ENCODE measurements at places on chromosomes 2 and 18.

- DNase-seq = no peak
Measured at GRCh38 chr18:10798727-10799550, 273.1 kb downstream of the NAPG start.

DNA sequence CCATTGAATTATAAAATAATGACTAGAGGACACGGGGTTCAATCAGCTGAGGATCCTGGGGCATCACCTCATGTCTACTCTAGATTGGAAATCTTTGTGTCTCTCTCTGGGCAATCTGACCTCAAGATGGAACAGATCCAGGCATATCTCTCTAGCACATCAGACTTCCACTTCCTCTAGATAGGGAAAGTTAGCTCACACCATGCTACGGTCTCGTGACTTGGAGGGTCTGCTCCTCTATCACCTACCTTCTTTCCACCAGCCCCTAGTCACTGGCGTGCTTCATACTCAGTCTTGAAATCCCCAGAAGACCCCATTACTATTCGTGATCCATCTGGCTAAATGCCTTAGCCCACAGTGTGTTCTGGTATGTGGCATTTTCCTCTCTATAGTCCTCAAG, 148.8 kb downstream of the ANKRD44 start:
- DNase-seq = no peak

DNA sequence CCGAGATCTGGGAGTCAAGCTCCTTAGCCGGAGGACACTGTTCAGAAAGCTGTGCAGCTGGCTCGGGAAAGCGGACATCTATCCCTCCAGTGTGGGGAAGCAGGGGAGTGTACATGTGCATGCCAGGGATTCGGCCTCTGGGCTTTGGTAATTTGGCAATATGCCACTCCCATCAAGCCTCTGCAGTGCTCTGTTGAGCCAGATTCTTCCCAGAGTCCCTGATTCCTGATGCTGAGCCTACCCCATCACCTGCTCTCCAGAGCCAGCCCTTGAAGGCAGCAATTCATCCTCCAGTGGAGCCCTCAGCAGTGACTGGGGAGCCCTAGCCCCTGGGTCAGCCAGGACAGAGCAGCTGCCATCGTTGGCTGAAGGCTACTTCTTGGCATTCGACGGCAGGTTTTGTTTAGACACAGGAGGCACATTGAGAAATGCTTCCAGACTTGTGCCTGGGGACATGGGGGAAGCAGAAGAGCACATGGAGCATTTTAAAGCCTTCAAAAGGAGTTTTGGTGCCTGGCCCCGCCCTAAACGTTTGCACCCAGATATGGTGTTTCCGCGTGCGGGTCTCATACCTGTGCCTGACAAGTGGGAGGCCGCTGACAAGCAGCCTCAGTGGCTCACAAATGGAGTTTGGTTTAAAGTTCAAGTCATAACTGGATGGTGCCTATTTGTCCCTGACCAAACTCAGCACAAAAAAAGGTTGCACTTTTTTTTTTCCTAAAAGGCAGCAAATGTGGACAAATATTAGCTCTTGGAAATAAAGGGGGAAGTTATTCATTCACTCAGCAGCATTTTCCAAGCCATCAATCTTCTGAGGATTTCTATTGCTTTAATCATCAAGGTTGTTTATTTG, 272.8 kb downstream of the CYRIA start:
- DNase-seq = no peak

- DNase-seq = no peak
Measured at GRCh38 chr2:173010233-173010632, 65.4 kb upstream of the MAP3K20 start.

- DNase-seq = no peak
Measured at GRCh38 chr2:165539985-165540384, 70.5 kb downstream of the CSRNP3 start.

- DNase-seq = no peak
Measured at GRCh38 chr18:34820360-34821065, 110.4 kb downstream of the DTNA start.

- DNase-seq = peak; percentile 27
Measured at GRCh38 chr2:30178618-30179434, 32.0 kb downstream of the YPEL5 start.

GRCh38 chr2:106582148-106583143, 95.3 kb downstream of the CD8B2 start:
- DNase-seq = peak; percentile 51

DNA sequence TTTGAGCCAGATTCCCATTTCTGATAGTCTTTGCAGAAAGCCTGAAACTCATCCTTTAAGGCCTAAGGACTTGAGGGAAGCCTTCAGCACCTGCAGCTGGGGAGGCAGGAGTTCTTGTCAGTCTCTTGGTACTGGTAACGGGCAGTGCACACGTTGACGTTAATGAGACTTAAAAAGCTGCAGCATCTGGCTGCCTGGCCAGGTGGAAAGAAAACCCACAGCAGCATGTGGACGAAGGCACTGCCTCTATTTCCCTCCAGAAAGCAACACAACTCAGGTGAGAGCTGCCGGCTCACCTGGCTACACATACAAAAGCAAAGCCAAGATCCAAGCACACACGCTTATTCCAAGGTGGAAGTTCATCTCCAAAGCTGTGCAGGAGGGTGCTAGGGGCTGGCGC, 178.8 kb downstream of the ANAPC1 start:
- DNase-seq = no peak

DNA sequence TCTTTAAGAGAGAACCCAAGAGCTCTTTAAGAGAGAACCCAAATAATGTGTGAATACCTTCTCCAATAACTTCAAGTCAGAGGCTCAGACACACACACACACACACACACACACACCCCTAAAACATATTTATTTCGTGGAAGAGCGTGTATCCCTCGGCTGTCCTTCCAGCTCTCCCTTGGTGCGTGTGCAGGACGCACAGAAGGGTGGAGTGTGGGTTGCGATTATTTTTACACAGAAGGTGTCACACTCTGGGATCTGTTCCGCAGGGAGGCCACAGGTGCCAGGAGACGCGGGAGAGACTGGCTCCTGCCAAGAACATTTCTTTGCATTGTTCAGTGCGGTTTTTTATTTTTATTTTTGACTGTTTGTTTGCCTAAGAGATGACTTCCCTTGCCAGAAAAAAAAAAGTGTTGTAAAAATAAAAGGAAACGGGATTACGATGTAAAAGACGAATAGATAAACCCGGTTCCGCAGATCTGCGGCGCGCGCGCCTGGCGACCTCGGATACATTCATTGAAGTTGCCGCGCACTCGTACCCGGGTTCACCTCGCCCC, 47.3 kb upstream of the ATP6V1B1 start:
- no peak for DNase-seq

DNA sequence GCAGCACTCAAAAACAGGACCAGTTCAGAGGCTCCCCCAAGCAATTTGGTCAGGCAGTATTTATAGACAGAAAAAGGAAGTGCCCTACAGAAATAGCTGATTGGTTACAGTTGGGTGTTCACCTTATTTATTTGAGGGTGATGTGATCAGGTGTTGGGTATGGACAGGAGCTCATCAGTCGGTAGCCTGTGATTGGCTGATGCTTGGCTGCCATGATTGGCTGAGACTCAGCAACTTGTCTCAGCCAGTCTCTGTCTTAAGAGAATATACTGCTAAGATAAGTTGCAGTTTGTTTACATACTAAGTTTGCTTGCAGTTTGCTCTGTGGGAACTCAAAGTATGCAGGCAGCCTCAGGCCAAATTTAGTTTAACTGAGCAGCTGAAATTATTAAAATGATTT, 9.4 kb downstream of the ABCG8 start:
- DNase-seq = no peak

DNA sequence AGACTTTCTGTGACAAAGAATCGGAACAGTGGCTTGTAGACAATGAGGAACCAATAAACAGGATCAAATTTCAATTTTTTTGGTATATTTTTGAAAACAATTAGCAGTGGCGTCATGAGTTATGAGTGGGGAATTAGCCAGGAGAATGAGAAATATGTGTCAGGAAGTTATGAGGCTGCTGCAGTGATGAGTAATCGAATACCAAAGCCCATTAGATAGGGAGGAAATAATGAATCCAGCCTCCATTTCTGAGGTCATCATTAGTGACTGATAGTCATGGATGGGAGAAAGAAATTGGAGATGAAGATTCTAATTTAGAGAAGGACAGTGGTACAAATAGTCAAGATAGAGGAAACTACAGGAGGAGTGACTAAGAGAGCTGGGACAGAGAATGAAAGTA, 673.1 kb upstream of the VRK2 start:
- no peak for DNase-seq

DNA sequence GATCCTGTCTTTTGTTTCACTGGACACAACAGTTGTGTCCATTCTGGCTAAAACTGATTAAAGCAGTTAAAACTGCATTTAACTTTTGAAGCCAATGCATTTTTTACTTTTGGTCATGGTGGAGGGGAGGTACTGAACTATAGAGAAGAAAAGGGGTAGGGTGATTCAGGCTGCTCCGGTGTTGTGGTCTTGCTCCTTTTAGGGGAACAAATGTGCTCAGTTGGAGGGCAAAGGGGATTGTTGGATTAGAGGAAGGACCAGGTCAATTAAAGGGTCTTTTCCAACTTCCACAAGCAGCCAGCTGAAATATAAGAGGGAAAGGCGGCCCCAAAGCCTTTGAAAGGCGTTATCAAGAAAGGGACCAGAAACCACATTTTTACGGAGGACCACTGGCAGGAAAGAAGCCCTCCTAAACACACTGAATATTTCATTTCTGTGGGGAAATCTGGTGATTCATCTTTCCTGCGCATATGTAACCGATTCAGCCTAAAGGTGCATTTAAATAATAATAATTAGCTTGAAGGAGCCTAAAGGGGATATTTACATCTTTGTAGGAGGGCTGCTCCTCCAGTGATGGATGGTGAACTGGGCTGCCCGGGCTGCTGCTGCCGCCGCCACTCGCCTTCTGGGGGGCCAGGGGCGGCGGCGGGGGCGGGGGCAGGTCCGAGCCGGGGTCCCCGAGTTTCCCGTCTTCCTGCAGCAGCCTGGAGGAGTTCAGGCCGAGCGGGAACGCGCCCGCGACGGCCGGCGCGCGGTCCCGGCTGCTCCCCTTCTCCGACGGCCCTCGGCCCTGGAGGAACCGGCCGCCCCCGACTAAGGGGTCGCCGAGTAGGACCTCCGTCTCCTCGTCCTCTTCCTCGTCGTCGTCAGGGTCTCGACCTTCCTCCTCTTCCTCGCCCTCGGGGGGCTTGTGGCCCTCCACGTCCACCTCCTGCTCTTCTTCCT, 5.2 kb downstream of the SKOR2 start:
- DNase-seq = no peak

- DNase-seq = no peak
Measured at GRCh38 chr2:191152482-191153240, 1.9 kb upstream of the STAT4 start.

Data from NCI-H146 (cell line).